Hematopoietic multipotent progenitor cell treated with erythropoietin and hydrocortisone succinate and interleukin-3 and kit ligand, for 15 days (in vitro differentiated cells): ENCODE measurements at places on chromosomes 7 and 10.

- DNase-seq, result no peak
Measured at GRCh38 chr7:104357166-104357565, 28.8 kb downstream of the LHFPL3 start.

DNA sequence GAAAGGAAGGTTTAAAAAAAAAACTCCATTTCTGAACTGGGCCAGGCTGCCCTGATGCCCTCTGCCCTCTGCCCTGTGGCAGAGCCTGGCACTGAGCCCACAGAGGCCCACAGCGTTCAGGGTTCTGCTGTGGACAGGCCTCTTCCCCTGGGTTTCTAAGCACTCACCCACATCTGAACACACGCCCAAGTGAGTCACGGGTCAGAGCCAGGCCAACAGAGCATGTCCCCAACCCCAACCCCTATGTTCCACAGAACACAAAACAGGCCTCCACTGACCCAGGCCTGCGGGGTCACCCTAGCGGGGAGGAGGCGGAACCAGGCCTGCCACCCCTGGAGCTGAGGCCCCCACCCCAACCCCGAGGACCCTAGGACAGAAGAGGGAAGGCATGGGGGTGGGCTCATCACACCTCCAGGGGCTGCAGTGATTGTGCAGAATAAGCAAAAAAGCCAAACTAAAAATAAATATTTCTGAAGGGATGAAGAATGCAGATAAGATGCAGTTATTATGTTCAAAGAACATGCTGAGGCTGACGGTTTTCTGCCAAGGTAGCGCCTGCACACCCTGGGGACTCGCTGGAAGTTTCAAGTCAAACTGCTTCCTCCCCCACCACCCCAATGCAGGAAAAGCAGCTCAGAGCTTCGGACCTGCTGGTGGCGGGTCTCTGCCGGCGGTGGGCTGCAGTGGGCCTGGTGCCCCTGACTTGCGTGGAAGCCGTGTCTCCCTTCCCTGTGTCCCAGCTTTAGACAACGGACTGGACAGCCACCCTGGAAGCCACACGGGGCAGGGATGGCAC is 5.4 kb downstream of the WDR86 start:
- no peak for DNase-seq

GRCh38 chr7:957418-958220 is 3.1 kb upstream of the ADAP1 start:
- no peak for DNase-seq

DNA sequence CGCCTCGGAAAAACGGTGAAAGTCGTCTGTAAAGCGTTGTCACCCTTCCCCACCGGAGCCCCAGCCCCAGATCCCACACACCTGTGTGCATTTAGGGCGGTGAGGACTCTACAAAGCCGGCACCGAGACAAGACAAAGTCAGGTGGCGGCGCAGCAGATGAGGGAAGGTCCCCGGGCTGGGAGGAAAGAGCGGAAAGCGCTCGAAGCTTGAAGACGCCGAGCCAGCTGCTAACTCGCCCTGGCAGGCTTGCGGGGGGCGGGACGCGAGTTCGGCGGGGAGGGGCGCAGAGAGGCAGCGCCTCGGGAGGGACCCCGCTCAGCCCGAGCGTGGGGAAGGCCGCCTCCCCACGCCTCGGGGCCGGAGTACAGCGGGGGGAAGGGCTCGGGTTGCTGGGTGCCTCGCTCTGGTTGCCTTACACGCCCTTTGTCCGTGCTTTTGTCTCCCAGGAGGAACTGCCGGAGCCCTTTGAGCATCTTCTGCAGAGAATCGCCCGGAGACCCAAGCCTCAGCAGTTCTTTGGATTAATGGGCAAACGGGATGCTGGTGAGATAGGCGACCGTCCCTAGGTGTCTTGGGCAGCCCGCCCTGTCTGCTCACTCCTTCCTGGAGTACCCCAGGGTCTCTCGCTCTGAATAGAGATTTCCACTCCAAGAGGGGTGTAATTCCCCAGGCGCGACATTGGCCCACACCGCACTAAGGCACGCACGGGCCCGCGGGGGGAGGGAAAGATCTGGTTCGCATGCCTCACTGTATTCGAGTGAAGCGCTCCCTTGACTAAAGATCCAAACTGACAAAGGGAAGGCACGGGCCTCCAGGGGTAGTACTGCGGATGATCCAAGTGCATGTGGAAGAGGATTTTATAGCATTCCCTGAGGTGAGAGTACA is 1.6 kb downstream of the TAC1 start:
- no peak for DNase-seq

GRCh38 chr7:110017405-110017804 is 1073.5 kb upstream of the LRRN3 start:
- DNase-seq, result no peak

- DNase-seq, result no peak
Measured at GRCh38 chr7:16708511-16708910, 45.0 kb upstream of the TSPAN13 start.

DNA sequence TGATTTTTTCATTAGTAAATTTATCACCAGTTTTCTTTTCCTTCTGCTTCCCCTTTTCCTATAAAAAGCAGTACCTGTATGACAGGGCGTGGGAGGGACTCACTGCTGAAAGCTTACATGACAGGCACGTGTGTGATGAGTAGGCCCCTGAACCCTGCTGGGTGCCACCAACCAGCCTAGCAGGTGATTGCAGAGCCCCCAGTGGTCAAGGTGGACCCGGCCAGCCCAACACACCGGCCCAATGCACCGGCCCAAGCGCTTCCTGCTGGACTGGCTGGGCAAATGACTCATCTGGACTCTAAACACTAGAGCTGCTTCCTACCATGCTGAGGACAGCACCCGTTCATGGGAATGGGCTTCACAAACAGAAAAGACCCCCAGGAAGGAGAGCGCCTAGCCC is 89.8 kb upstream of the TMEM72 start:
- DNase-seq, result no peak

DNA sequence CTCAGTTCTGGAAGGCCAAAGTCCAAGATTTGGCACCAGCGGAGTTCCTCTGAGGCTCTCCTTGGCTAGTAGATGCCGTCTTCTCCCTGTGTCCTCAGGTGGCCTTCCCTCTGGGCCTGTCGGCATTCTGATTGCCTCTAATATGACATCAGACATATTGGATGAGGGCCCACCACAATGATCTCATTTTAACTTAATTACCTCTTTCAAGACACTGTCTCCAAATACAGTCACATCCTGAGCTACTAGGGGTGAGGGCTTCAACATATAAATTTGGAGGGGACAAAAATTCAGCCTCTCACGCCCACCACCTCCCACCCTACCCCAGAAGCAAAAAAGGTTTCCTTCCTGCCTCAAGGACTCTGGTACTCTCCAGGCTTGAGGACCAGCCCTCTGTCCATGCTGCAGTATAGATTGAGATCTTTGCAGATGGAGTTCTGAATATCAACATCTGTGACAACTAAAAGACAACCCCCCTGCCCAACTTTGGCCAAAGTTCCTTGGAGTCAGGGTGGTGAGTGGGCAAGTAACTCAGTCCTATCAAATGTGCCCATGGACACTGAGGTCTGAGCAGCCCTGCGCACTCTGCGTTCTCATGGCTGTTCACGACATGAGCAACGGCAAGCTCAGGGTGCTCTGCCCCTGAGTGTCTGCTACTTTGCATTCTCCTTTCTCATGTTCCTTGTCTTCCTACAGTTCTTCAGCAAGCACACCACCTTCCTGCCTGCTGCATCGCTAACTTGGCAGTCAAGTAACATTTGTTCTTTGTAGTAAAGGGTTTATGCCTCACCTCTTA is 11.5 kb downstream of the TMEM176B start:
- DNase-seq, result no peak

GRCh38 chr10:43056568-43057011 is 20.3 kb upstream of the RET start:
- no peak for DNase-seq

DNA sequence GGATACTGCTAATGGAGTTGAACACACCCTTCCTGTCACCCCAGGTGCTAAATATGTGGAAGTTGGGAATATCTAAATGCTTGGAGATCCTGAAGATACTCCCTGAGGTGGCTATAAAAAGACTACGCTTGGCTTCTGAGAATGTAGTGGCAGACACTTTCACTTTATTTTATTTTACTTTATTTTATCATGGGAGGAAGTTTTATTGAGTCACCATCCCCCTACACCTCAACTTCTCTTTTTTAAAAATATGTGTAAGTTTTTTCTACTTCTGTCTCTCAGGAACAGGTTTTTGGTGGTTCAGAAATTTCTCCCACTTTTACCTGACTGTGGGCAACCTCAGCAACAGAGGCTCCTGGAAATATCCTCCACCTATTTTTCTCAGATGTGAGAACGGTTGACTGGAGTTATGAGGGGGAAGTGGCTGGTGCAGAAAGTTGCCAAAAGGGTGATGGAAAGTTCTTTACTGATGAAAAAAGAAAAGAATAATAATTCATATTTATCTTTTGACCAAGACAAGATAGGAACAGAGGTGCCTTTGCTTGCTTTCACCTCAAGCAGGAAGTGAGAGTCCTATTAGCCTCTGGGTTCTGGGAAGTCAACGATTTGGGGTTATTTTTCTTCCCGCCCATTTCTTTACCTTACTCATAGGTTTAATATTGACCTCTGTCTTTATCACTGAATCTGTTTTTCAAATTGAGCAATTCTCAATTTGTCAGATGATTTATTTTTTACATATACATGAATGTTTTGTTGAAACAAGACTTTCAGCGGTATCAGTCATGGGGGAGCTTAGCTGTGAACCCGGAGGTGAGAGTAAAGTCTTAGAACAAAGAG is 103.6 kb downstream of the AHR start:
- DNase-seq, result no peak

- DNase-seq, result no peak
Measured at GRCh38 chr7:35648367-35648766, 46.6 kb downstream of the HERPUD2 start.

DNA sequence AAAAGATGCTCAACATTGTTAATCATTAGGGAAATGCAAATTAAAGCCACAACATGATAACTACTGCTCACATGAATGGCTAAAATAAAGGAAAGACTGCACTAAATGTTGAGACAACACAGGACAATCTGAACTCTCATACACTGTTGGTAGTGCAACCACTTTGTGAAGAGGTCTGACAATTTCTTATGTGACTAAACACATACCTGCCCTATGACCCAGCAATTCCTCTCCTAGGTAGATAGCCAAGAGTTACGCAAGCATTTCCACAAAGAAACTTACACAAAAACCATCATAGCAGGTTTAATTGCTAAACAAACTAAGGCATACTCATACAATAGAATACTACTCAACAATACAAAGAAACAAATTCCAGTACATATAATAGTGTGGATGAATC is 41.8 kb upstream of the HERPUD2 start:
- no peak for DNase-seq

DNA sequence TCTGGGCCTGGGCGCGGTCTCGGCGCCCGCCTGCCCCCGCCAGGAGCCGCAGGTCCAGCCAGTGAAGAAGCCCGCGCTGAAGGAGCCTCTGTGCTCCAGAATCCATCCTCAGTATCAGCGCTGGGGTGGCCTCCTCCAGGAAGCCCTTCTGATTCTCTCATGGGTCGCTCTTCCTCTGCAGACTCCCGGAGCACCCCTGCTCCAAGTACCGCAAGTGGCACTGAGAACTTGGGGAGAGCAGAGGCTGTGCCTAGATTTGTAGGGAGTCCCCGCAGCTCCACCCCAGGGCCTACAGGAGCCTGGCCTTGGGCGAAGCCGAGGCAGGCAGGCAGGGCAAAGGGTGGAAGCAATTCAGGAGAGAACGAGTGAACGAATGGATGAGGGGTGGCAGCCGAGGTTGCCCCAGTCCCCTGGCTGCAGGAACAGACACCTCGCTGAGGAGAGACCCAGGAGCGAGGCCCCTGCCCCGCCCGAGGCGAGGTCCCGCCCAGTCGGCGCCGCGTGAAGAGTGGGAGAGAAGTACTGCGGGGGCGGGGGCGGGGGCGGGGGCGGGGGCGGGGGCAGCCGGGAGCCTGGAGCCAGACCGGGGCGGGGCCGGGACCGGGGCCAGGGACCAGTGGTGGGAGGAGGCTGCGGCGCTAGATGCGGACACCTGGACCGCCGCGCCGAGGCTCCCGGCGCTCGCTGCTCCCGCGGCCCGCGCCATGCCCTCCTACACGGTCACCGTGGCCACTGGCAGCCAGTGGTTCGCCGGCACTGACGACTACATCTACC is at the start of gene ALOX5:
Gene ALOX5 (plus strand): TSS at position 641 of the 774 bp plus-strand sequence. CDS start 64 bp downstream, at position 705.
- peak; percentile 54 for DNase-seq

GRCh38 chr10:60148266-60148840 is 241.3 kb downstream of the ANK3 start:
- DNase-seq, result no peak

DNA sequence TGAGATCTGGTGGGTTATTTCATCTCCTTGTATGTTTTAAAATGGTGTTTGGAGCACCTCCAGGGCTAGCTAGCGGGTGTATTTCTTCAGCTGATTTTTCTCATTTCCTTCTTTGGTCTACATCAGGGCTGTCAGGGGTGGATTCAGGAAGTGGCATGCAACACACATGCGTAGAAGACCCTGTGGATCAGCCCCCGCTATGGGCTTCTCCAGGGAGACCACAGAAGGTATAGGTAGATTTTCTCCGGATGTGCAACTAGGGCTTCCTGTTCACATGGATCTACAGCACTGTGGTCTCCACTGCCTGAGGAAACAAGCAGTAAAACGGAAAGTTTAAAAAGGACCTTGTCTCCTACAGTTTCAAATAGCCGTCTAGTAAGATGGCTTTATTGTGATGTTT is 10.4 kb downstream of the NUB1 start:
- no peak for DNase-seq

DNA sequence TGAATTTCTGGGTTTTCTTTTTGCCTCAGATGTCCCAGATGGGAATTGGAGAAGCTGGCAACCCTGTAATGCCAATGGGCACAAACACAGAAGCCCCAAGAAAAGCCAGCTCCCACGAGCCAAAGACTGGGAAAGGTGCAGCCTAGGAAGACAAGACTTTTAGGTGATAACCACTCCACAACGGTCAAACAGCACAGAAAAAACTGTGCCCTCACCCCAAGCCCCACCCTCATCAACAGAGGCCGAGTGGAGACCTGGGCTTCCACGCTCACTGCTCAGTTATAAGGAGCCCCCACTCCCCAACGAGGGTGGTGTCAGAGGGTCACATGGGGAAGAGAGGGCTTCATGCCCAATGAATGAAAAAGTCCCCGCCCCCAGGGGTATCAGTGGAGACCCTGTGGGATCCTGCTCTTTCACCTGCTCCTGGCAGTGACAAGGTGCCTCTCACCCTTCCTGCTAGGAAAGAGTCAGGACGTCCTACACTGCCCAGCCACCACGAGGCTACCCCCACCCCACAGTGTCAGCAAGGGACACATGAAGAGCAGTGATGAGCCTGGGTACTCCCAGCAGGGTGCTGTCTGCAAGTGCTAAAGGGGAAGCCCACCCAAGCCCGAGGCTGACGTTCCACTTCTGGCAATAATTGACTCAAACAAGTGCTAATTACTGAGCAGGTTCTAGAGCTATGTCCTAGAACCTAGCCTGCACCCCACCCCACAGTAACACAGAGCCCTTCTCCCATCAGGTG is 8.3 kb downstream of the TMEM273 start:
- no peak for DNase-seq

GRCh38 chr7:68422281-68422680 is 1176.0 kb upstream of the AUTS2 start:
- no peak for DNase-seq

DNA sequence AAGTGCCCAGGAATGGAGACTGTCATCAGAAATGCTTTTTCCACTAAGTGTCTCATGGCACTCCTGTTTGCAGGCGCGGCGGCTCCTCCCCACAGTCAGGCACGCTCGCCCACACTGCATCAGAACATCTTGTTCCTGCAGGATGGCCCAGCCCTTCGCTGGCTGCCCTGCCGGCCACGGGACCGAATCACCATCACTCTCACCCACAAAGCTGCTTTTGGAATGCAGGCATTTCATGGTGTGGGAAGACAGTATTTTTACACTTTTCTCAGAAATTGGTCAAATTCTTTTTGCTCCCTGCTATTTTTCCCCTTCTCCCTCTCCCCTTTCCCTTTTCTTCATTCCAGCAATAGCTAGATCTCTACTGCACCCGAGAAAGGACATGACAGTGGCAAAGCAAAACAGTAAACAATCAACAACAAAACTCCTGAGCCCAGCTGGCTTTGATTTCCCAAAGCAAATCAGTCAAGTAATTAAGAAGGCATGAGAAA is 176.1 kb upstream of the TNS3 start:
- DNase-seq, result no peak
